ENCODE measurements at places on chromosomes 1 and 21.

- no peak for DNase-seq
These were observed 7.6 kb downstream of the TCEA3 start for GRCh38 chr1:23416964-23417363.

GRCh38 chr1:224671076-224671475, 55.0 kb downstream of the CNIH3 start:
- DNase-seq: no peak

GRCh38 chr1:168343566-168343965, 62.9 kb downstream of the TBX19 start:
- DNase-seq: no peak

DNA sequence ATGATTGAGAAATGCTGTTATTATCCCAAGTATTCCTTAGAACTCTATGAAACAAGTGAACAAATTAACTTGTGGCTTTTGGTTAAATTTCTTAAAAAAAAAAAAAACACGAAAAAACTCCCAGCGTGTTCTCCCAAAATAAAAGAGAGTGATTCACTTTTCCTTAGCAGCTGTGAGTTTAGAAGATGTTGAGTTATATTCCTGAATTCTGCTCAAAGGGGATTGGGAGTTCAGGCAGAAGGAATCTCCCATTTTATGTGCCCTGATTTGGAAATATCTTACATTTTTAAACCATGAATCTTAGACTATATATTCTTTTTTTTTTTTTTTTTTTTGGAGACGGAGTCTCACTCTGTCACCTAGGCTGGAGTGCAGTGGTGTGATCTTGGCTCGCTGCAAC, 34.3 kb downstream of the SMG7 start:
- DNase-seq: no peak

GRCh38 chr1:8956461-8957349, 11.0 kb downstream of the CA6 start:
- no peak for DNase-seq

- no peak for DNase-seq
These were observed 125.3 kb downstream of the GREM2 start for GRCh38 chr1:240486611-240487010.

DNA sequence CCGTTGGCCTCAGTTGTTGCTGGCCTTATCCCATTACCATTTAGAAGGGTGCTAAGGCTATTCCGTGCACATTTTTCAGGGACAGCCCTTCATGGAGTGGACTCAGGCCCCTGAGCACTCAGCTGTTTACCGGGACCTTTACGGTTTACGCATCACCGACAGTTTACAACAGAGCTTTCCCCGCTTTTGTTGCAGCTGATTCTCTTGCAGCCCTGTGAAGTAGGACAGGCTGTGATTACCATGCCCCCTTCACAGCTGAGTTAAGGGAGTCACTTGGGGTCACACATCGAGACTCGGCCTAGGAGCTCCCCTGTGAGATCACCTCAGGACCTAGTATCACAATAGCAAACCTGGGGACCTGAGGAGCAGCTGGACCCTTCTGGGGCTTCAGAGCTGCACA, 41.9 kb downstream of the PTPRF start:
- no peak for DNase-seq

DNA sequence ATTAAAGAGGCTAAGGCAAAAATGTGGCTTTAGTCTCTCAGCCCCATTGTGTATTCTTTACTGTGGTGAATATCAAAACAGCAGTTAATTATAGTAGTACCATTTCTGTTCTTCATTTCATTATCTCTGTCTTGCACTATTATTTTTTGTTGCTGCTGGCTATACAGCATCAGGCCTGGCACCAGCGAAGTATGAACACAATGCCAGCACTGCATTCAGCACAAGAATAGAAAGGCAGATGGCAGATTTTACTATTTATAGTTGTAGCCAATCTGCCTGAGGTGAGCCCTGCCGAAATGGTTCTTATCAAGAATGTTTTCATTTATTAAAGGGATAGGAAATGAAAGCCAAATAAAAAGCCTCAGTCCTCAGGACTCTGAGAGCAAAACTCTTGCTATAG, 72.1 kb downstream of the GPR52 start:
- DNase-seq: no peak

- no peak for DNase-seq
These were observed 27.7 kb downstream of the PKP1 start for GRCh38 chr1:201310986-201311355.

GRCh38 chr1:63203641-63204040, 118.7 kb upstream of the FOXD3 start:
- DNase-seq: no peak

GRCh38 chr1:45403298-45403697, 63.1 kb upstream of the MUTYH start:
- DNase-seq: no peak

GRCh38 chr1:230255991-230256390, 170.1 kb downstream of the PGBD5 start:
- no peak for DNase-seq

- no peak for DNase-seq
These were observed 588 bp upstream of the WNT3A start for GRCh38 chr1:228006034-228006785.

DNA sequence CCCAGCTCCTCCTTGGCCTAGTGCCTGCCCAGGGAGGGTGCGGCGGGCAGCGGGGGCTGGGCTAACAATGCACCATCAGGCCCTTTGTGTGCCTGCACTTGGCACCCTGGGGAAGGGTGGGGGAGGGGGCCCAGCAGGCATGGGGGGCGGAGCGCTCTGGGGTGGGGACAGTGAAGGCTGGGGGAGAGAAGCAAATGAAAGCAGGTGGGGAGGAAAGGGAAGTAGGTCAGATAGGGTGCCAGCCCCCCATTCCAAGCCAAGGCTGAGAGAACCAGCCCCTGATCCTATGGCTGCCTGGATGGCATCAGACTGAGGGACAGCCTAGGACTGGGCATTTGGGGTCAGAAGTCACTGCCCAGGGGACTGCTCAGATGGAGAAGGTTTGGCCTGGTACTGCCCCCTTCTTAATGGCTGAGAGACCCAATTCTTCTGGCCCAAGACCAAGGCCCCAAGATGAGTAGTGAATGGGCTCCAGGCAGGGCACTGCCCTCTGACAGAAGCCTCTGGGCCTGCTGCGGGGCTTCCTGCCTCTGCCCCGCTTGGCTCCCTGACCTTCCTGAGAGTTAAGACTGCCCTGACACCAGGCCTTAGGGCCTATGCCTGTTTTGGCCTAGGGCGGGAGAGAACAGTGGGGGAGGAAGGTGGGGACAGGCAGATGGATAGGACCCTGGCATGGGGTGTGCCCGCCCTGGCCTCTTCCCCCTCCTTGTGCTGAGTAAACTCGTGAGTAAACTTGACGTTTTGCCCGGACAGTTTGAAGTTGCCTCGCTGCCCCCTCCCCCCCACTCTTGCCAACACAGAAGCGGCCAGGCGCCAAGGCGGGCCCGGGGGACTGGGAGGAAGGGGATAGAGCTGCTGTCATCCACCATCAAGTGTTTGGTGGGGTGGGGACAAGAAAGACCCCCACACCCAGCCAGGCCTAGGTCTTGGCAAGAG, 2.7 kb downstream of the ZBTB7B start:
- DNase-seq: no peak
